Glutamatergic neuron (in vitro differentiated cells): ENCODE measurements at places on chromosomes 3 and 15.

DNA sequence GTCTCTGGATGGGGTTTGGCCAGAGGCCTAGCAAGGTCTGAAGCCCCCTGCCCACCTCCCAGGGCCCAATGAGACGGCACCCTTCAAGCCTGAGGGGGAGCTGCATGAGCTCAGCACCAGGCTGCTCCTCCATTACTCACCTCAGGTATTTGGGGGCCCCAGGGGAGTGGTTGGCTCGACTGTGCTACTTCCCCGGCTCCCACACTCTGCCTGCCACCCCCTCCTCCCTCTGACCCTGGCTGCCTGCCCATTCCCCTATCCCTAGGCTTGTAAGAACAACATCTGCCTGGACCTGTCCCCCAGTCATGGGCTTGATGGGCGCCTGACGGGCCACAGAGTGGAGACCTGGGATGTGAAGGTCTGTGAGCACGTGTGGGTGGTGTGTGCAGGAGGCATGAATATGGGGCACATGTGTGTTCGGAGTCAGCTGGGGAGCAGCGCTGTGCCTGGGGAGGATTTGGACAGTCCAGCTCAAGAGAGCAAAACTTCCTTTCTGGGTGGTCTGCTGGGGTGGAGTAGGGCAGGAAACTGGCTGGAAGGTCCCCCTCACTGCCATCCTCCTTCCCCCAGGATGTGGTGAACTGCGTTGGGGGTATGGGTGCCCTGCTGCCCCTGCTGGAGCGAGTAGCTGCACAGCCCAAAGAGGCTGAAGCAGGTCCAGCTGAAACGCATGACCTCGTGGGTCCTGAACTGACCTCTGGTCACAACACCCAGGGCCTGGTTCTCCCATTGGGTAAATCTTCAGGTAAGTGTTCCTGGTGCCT, 17.4 kb downstream of the NBEAL2 start:
- H3K27ac ChIP-seq, result no peak overlapping the region
- H3K4me3 ChIP-seq, result no peak overlapping the region
- H3K36me3 ChIP-seq, result no peaks in the 10 kb centered on the region
- DNase-seq, result no peak
- peaks cover 6% of the 10 kb centered on the region for H3K4me1 ChIP-seq
- peaks cover 4% of the 10 kb centered on the region for H3K27me3 ChIP-seq

GRCh38 chr3:23888617-23889228, 28.1 kb downstream of the NKIRAS1 start:
- no peak overlapping the region for H3K27ac ChIP-seq
- DNase-seq, result no peak
- no peak overlapping the region for H3K4me3 ChIP-seq

- no peaks in the 10 kb centered on the region for H3K36me3 ChIP-seq
- no peak for DNase-seq
- H3K27ac ChIP-seq, result no peak overlapping the region
These were observed 40.4 kb downstream of the LIPC start for GRCh38 chr15:58472221-58472620.

DNA sequence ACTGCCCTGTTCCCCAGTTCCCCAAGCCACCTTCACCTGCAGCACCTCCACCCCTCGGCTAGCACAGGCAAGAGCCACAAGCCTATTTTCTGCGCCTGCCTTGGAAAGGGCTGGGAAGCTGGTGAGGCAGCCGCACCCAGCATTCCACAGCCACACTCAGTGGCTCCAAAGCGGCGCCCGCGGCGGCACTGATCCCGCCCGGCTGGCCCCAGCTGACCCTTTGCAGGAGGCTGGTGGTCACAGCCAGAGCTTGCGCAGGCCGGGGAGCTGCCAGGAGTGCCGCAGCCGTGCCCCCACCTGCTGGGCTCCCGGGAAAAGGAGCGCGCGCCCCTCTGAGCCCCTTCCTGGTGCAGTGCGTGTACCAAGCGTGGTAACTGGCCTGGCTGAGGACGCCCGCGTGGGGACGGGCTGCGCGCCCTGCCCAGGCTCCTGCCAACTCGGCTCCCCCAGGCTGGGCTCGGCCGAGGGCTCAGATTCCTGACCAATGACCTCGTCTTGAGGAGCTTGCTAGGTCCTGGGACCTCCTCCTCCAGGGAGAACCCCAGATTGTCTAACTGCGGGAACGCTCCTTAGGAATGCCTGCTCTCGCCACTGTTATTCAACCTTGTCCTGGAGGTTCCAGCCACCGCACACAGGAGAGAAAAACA, 13.3 kb downstream of the GRAMD2A start:
- no peak overlapping the region for H3K27ac ChIP-seq
- H3K27me3 ChIP-seq, result peaks cover 6% of the 10 kb centered on the region
- H3K4me3 ChIP-seq, result peak overlapping the region; percentile 60
- H3K36me3 ChIP-seq, result no peaks in the 10 kb centered on the region
- DNase-seq, result peak; percentile 66

DNA sequence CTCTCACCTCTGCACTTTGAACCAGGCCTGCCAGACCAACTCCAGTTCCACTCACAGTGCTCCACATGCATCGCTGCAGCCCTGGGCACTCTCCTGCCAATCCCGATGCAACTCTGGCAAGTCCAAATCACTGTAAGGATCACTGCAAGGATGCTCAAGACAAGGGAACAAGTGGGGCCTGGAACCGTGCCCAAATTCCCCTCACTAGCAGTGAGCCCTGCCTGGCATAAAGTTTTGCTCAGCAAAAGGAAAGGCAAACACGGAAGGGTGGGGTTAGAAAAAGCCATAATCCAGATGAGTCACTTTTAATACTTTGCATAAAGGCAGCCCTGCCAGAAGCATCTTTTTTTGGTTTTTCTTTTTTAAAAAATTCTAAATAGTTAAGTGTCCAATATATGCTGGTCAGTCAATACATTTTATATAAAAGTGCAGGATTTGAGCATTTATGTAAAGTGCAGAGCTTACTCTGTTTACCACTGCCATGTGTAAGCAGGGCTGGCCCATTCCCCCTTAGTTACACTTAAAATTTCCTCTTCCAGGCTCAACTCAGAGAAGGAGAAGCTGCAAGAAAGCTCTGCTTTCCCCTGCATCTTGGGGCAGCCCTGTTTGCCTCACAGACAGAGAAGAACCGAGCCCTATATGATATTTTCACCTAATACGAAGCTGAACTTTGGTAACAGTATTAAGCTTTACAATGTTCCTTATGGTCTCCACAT, 102.2 kb downstream of the CD47 start:
- peaks cover 1% of the 10 kb centered on the region for H3K4me1 ChIP-seq
- no peak overlapping the region for H3K27ac ChIP-seq
- no peak for DNase-seq
- no peaks in the 10 kb centered on the region for H3K36me3 ChIP-seq
- no peaks in the 10 kb centered on the region for H3K27me3 ChIP-seq

DNA sequence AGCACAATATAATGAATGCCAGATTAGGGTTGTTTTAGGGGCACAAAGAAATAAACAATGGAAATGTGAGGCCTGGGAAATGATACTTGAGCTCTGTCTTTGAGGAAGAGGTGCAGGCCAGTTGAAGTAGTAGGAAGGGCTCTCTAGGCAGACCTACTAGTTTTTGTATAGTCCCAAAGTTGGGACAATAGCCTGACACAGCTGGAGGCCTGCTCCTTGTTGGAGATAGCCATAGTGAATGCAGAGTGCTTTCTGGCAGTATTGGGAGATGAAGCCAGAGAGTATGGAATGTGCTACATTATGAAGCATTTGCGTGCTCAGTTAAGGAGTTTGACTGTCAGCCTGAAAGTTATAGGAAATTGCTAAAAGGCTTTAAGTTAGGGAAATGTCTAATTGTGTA, 251.2 kb upstream of the ZPLD1 start:
- no peaks in the 10 kb centered on the region for H3K36me3 ChIP-seq
- no peak for DNase-seq
- no peaks in the 10 kb centered on the region for H3K27me3 ChIP-seq

- peaks cover 29% of the 10 kb centered on the region for H3K27me3 ChIP-seq
- peak overlapping the region; percentile 40 for H3K27ac ChIP-seq
- no peaks in the 10 kb centered on the region for H3K36me3 ChIP-seq
These were observed 34.3 kb downstream of the IGDCC3 start for GRCh38 chr15:65343374-65343981.

- H3K4me3 ChIP-seq, result no peak overlapping the region
- no peaks in the 10 kb centered on the region for H3K36me3 ChIP-seq
These were observed 1028.2 kb downstream of the MCTP2 start for GRCh38 chr15:95259513-95259912.

DNA sequence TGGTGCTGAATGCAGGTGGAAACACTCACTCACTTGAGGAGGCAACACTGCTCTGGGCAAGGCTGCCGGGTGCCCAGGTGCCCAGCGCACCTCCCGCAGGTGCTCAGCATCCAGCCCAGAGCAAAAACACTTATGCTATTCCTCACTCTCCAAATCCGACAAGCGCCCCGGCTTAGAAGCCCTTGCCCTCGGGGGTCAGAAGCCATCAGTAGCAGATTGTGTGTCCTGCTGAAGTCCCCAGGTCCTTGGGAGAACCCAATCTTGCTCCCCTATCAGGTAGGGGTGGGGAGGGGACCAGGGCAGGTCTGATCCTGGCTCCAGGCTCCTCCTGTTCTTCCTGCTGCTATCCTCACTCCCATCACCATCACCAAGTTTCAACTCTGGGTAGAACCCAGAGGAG, 46.7 kb downstream of the TLE3 start:
- H3K27me3 ChIP-seq, result peaks cover 8% of the 10 kb centered on the region
- no peak overlapping the region for H3K4me3 ChIP-seq
- DNase-seq, result no peak
- H3K36me3 ChIP-seq, result peaks cover 7% of the 10 kb centered on the region
- H3K4me1 ChIP-seq, result peaks cover 20% of the 10 kb centered on the region

- no peaks in the 10 kb centered on the region for H3K4me1 ChIP-seq
- no peaks in the 10 kb centered on the region for H3K36me3 ChIP-seq
- no peak for DNase-seq
- H3K27ac ChIP-seq, result no peak overlapping the region
- H3K27me3 ChIP-seq, result no peaks in the 10 kb centered on the region
These were observed 19.1 kb downstream of the TF start for GRCh38 chr3:133765256-133765655.

DNA sequence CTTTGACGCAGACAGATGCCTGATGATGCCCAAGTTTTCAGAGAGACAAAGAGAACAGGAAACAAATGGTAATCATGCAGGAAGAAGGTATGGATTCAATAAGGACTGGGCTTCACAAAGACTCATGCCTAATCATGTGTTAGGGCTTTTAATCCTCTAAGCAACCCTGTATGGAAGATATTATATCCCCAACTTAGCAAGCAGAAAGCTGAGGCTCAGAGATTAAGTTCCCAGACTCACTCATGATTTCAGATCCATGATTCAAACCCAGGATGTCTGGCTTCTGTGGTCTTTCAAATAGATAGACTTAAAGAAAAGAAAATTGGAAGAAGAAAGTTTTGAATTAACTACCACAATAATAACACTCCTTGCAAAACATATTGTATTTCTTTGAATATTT, 4.1 kb upstream of the CLASP2 start:
- no peak overlapping the region for H3K27ac ChIP-seq
- no peak for DNase-seq
- no peaks in the 10 kb centered on the region for H3K27me3 ChIP-seq
- no peaks in the 10 kb centered on the region for H3K4me1 ChIP-seq

- H3K27ac ChIP-seq, result no peak overlapping the region
- no peak for DNase-seq
- no peaks in the 10 kb centered on the region for H3K36me3 ChIP-seq
- H3K4me1 ChIP-seq, result no peaks in the 10 kb centered on the region
- H3K4me3 ChIP-seq, result no peak overlapping the region
- no peaks in the 10 kb centered on the region for H3K27me3 ChIP-seq
These were observed 3.3 kb downstream of the P2RY14 start for GRCh38 chr3:151275091-151275490.

DNA sequence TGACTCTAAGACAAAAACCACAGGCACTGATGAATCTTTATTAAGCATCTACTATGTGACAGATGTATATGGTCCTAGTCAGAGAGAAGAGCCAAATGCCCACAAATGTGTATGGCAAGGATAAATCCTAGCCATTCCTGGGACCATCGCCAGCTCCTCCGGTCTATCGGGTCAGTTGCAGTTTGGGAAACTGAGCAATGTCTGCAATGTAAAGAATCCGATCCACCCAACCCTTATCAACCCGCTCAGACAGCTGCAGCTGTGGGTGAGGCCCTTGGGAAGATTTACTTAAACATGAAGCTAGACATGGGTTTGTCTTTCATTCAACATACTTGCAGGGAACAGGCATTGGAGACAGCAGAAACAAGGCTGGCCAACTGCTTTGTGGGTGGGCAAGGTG, 40.5 kb upstream of the CDV3 start:
- H3K4me3 ChIP-seq, result no peak overlapping the region
- DNase-seq, result no peak
- no peaks in the 10 kb centered on the region for H3K4me1 ChIP-seq
- no peaks in the 10 kb centered on the region for H3K27me3 ChIP-seq
- no peak overlapping the region for H3K27ac ChIP-seq
- H3K36me3 ChIP-seq, result peaks cover 11% of the 10 kb centered on the region

- H3K4me3 ChIP-seq, result no peak overlapping the region
- DNase-seq, result no peak
These were observed 72.1 kb downstream of the TLE3 start for GRCh38 chr15:70025413-70026296.

- no peak for DNase-seq
- H3K4me3 ChIP-seq, result no peak overlapping the region
- no peaks in the 10 kb centered on the region for H3K4me1 ChIP-seq
- H3K27ac ChIP-seq, result no peak overlapping the region
- no peaks in the 10 kb centered on the region for H3K27me3 ChIP-seq
- no peaks in the 10 kb centered on the region for H3K36me3 ChIP-seq
These were observed 288.9 kb downstream of the EFHB start for GRCh38 chr3:19645093-19645492.

DNA sequence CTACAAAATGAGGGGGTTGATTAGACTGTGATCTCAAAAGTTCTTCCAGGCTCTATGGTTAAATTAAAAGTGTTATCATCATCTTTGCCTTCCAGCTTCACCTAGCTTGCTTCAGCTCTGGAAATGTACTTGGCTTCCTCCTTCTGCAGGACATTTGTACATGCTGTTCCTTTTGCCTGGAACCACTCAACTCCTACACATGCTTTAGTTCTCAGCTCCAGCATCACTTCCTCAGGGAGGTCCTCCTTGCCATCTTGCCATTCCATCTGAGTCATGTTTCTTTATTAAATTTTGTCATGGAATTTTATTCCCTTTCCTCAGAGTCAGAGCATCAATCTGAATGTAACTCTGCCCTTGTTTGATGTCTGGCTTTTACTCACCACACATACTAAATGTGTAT, 158.6 kb upstream of the FEZF2 start:
- H3K4me1 ChIP-seq, result peaks cover 4% of the 10 kb centered on the region
- no peaks in the 10 kb centered on the region for H3K27me3 ChIP-seq
- peaks cover 4% of the 10 kb centered on the region for H3K36me3 ChIP-seq
- DNase-seq, result no peak
- H3K27ac ChIP-seq, result no peak overlapping the region

GRCh38 chr15:36172955-36173354, 406.5 kb upstream of the CDIN1 start:
- H3K27ac ChIP-seq, result no peak overlapping the region
- H3K4me1 ChIP-seq, result peaks cover 11% of the 10 kb centered on the region
- no peaks in the 10 kb centered on the region for H3K36me3 ChIP-seq
- H3K4me3 ChIP-seq, result no peak overlapping the region
- no peak for DNase-seq

- peaks cover 11% of the 10 kb centered on the region for H3K36me3 ChIP-seq
- H3K27me3 ChIP-seq, result no peaks in the 10 kb centered on the region
- H3K4me1 ChIP-seq, result peaks cover 16% of the 10 kb centered on the region
- DNase-seq, result no peak
- no peak overlapping the region for H3K4me3 ChIP-seq
These were observed 7.2 kb downstream of the PBRM1 start for GRCh38 chr3:52678265-52679198.

- no peak overlapping the region for H3K27ac ChIP-seq
- DNase-seq, result no peak
- no peaks in the 10 kb centered on the region for H3K36me3 ChIP-seq
- H3K4me3 ChIP-seq, result no peak overlapping the region
- no peaks in the 10 kb centered on the region for H3K4me1 ChIP-seq
- no peaks in the 10 kb centered on the region for H3K27me3 ChIP-seq
These were observed 392.8 kb downstream of the RSL24D1 start for GRCh38 chr15:54803987-54804386.
